ENCODE measurements at places on chromosomes 5 and 9.

DNA sequence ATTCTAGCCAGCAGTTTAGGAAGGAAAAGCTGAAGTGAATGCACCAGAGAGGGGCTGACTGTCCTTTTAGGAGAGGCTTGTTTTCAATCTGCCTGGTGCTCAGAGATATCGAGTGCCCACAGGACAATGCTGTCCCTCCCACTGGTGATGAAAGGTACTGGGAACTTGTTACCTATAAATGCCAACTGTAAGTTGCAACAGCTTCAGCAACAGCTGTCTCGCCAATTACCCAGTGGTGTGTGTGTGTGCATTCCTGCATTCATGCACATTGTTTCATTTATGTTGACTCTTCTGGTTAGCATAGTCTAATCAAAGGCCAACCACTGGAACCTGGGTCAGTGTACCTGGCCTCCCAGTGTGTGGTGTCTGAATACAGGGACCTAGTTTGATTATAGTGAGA is 161.1 kb downstream of the CSNK1G3 start:
- no peak for DNase-seq

DNA sequence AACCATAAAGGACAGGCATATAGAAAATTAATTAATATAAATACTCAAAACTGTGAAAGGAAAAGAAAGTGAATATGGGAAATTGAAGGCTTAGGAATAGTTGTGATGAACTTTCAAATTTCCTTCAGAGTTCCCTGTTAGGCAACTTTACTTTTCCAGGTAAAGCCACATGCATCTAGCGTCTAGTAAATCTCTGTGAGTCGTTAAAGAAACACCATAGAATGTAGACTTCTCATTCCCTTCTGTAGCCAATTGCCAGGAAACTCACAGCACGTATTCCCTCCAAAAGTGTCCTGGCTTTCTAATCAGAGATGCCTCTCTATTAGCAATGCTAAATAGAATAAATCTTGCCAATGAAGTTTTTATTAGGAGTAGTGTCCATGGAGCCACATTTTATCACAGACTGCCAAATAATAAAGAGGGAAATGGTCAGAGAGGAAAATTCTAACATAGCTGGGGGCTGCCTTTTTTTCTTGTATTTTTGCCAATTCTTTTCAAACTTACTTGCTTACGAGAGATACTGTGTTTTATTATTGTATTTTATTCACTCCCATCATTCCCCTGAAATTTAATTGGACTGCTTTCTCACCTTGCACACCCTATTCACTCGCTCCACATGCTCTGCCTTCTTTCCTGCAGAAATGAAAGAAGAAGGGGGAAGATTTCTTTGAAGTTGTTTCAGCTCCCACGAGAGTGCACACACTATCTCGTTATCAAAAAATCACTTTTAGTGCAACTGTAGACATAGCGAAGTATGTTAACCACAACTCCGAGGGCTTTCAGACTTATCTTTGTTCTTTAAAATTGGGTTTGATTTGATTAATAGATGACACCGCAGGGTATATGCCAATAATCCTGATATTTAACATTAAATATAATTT is 439.0 kb downstream of the CSNK1G3 start:
- DNase-seq: no peak

DNA sequence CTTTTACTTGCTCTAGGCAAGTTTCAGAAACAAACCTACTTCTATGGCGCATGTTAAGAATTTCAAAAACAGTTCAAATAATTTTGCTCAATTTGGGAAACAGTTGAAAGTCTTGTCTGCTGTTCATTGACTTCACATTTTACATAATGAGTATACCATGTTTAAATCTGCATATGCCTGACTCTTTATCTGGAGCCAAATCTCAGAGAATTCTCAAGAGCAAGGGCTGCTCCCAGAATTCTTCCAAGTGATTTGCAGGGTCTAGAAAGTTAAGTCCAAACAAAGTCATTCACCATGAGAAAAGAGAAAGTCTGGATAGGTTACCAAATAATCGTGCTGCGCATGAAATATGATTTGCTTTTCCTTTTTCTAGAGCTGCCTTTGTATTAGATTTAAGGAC is 160.2 kb downstream of the CHSY3 start:
- DNase-seq: no peak

- DNase-seq: no peak
Observed at GRCh38 chr9:111873901-111874300, 22.7 kb upstream of the UGCG start.

GRCh38 chr9:88653911-88654310 is 118.9 kb downstream of the NXNL2 start:
- DNase-seq: no peak

- no peak for DNase-seq
Observed at GRCh38 chr9:126169736-126170135, 156.9 kb upstream of the MVB12B start.

GRCh38 chr9:132801659-132802058 is 76.4 kb downstream of the AK8 start:
- no peak for DNase-seq

DNA sequence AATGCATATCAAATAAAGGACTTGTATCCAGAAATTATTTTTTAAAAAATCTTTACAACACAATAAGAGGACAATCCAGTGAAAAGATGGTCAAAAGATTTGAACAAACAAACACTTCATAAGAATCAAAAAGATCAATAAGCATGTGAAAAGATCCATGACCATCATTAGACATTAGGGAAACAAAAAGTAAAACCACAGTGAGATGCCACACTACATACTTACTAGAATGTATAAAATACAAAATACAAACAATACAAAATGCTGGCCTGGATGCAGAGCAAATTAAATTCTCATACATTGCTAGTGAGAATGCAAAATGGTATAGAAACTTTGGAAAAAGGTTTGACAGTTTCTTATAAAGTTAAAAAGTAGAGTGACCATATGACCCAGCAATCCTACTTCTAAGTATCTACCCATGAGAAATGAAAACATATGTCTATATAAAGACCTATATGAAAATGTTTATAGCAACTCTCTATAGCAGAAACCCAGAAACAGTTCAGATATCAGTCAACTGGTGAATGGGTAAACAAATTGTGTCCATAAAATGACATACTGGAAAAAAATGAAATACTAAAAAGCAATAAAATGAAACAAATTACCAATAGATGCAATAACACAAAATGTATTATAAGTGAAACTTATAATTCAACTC is 426.1 kb downstream of the RAB3C start:
- DNase-seq: no peak

DNA sequence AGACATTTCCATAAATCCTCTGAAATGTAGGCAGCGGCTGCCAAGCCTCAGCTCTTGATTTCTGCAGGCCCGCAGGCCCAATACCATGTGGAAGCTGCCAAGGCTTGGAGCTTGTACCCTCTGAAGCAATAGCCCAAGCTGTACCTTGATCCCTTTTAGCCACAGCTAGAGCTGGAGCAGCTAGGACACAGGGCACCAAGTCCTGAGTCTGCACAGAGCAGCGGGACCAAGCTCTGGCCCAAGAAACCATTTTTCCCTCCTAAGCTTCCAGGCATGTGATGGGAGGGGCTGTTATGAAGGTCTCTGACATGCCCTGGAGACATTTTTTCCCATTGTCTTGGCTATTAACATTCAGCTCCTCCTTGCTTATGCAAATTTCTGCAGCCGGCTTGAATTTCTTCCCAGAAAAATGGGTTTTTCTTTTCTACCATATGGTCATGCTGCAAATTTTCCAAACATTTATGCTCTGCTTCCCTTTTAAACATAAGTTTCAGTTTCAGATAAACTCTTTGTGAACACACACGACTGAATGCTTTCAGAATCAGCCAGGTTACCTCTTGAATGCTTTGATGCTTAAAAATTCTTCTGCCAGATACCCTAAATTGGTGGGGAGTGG is 14.4 kb upstream of the ZFR start:
- DNase-seq: no peak

DNA sequence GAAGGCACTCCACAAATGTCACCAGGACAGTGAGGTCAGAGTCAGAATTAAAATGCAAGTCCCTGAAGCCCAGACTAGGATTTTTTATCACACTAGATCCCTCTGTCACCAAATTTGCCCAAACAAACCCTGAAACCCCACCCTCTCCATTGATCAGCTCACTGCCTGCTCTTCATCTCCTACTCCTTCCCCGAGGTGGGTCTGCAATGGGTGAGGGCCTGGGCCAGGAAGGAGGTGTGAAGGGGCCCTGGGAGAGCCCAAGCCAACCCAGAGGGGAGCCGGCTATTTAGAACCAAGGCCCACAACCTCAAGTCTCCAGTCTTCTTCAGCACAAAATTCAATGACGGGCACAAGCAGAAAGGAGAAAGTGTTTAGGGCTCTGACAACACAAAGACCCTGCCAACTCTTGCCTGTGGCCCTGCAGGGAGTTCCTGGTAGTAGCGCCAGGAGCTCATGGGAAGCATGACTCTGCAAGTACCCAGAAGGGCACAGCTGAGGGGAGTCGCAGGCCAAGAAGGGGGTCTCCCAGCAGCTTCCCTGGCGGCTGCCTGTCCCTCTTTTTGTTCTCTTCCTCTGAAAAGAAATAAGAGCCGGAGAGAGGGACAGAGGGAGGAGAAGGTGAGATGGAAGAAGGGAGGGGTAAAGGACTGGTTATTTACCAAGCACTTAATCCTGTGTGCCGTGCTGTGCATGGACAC is 5.5 kb downstream of the FOXI1 start:
- DNase-seq: no peak

DNA sequence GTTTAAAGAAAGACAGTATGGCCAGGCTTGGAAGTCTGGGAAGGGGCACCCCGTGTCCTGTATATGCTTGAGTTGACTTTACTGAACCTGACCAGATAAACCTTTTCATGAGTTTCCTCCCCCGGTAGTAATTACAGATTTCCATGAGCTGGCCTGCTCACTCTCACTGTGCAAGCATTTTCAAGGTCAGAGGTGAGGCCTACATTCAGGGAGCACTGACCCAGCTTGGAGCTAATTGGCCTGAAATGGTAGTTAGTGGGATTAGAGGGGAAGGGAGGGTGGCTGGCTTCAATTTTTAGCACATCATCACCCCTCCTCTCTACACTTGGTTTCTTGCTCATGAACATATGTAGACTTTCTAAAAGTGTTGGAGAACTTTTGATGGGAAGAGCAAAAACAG is 99.2 kb downstream of the PSAT1 start:
- no peak for DNase-seq

- DNase-seq: no peak
Observed at GRCh38 chr5:146796911-146797310, 81.6 kb downstream of the PPP2R2B start.

DNA sequence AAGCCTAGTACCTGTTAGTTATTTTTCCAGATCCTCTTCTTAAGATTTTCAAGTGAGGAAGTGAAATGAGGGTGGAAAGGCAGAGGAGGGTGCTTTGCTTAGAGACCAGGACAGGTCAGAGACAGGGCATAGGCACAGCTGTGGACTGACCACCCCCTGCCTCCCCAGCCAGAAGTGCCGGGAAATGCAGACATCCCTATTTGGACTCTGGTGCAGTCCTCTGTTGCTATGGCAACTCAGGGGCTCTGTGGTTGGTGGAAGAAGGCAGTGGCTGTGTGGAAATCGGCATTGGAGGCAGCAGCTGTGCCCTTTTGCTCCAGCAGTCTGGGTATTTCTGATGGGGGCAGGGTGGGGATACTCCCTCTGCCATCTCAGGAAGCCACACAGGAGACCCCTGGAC is 43.3 kb upstream of the NDFIP1 start:
- DNase-seq: no peak

GRCh38 chr5:154390096-154390495 is 55.7 kb upstream of the SAP30L start:
- DNase-seq: no peak

DNA sequence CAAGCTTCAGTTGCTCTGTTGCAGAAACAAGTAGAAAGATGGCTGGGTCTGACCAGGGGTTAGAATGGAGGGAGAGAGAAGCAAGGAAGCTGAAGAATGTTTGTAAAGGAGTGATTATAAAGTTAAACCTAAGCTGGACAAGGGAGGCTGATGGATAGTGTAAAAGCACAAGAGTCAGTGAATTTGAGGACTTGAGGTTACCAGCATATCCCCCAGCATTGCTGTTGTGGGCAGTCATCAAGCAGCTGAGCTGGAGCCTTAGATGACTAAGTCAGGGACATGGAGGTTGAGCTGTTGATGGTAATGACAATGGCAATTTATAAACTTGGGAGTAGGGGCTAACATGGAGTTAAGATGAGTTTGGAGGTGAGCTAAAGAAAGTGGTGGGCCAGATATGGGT is 131.5 kb downstream of the ERCC6L2 start:
- DNase-seq: no peak

- DNase-seq: no peak
Observed at GRCh38 chr9:98781588-98782383, 14.6 kb downstream of the ANKS6 start.

- DNase-seq: no peak
Observed at GRCh38 chr5:116009806-116010205, 22.5 kb upstream of the ARL14EPL start.

DNA sequence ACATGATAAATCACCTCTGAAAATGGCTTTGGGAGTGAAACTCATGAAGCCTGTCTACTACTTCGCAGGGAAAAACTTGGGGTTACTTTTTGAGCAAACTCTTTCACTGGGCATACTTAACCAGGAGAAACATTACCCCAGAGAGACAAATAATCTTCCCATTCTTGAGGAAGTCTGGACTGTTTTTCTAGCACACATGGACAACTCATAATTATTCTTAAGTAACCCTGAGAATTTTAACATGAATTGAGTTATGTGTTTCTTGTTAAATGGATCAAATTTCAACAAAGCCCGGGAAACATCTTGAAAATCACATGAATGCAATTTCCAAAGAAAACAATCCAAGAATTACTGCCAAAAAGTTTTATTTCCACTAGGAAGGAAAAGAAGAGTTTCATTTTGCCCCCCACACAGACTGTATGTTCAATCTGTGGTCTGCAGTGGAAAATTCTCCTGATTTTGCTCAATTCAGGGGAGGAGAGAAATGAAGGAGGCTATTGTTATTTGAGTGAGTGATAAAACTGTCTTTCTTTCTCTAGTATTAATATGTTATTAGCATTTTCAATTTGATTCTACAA is 564.8 kb upstream of the CLINT1 start:
- no peak for DNase-seq

Measured in stimulated activated CD4-positive, alpha-beta T cell treated with anti-CD3 and anti-CD28 coated beads, Interleukin-1b, Interleukin-23, amount 100 ng/mL, for 24 hours (primary cell).